Stimulated activated CD8-positive, alpha-beta memory T cell treated with anti-CD3 and anti-CD28 coated beads, Interleukin-15, amount 100 ng/mL, for 48 hours (primary cell): ENCODE measurements at places on chromosomes 2 and 18.

GRCh38 chr2:168185583-168186274 is 61.7 kb downstream of the STK39 start:
- no peak for DNase-seq

DNA sequence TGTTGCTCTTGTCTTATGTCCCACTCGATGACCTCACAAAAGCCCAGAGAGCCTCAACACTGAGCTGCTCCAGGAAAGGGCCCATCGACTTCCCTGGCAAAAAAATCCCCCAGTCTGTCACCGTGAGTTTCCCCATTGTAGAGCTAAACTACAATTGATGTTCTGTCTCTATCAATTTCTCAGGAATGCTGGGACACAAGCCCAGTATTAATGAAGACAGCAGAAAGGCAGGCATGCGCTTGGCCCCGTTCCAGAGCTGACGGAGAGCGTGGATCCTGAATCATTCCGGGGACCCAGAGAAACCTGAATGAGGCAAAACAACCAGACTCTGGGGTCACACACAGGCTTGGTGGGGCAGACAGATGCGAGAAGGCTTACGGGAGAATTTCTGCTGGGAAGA is 146.9 kb downstream of the TTC32 start:
- no peak for DNase-seq

- DNase-seq = no peak
Measured at GRCh38 chr2:100940766-100941645, 61.1 kb upstream of the RPL31 start.

- no peak for DNase-seq
Measured at GRCh38 chr2:204251998-204252376, 293.3 kb upstream of the PARD3B start.

DNA sequence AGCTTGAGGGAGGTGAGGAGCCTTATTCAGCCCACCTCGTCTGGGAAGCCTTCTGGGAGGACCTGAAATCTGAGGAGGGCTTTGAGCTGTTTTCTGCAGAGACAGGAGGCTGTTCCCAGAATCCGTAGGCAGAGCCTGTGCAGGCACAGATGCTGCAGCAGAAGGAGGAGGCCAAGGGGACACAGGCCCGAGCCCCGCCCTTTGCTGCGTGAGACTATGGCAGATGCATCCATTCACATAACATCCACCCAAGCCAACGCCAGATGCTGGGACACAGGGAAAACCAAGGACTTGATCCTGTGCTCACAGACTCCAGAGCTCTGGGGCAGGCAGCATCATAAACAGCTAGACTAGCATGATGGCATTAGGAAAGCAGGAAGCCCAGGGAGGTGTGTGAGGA is 98.2 kb downstream of the KCNF1 start:
- no peak for DNase-seq

GRCh38 chr2:212926940-212927339 is 224.5 kb downstream of the IKZF2 start:
- no peak for DNase-seq

DNA sequence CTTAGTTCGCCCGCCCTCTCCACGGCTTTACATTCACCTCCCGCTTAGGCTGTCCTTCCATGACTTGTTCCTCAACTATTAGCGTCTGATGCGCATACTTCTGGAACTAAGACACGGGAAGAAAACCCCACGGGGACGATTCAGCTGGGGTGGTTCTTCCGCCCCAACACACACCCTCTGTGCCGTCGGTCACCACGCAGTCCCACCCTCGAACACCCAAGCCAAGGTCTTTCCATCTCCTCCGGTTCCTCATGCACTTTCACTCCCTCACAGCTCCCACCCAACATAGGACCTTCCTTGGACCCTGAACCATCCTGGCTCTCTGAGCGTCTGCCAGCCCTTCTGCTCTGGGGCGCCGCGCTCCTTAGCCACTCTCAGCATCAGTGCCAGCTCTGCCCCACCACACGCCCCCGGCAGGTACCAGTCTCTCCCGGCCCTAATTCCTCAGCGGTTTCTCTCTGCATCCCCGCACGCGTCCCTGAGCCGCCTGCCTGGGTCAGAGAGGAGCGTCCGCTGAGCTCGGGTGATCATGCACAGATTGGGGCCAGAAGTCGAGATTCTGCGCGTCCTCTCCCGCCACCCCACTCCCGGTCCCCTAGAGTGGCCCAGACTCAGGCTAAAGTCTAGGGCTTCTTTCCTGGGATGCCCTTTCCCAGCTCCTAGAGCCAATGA is 522 bp upstream of the SRD5A2 start:
- no peak for DNase-seq

DNA sequence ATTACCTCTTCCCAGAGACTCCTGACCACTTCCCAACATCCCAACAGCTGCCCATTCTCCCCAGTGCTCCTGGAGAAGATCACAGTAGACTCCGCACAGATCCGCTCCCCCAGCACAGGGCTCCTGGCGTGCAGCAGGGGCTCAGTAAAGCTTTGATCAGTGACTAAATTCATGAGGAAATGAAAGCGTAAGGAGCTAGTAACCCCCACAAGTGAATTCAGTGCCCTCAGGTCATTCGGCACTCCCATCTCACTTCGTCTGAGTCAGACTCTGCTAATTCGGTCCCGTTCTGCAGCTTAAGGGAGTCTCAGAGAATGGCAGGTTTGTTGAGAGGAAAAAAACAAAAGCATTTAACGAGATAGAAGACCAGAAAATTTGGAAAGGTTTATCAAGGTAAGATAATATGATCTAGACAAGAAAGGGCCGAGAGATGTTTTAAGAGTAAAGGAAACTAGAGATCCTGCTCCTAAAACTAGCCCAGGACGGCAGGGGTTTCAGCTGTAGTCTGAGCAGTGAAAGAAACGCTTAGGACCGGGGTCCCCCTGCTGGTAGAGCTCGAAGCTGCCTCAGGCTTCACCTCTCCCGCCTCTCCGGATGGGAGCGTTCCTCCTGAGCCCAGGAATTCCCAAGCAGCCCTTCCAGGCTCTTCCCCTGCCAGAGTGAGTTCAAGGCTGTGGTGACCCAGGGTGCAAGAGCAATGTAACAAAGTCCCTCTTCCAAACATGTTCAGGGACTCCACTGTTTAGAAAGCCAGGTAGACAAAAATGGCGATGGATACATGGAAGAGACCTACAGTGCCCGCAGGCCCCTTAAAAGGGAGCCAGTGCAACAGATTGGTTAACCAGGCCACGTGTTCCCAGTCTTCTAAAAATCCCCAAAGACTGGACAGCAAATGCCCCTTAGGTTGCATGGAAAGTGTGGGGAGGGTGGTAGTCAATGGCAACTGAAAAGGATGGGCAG is 127.3 kb downstream of the DNER start:
- DNase-seq = no peak

GRCh38 chr18:23077493-23078256 is 57.6 kb upstream of the CABLES1 start:
- DNase-seq = no peak

- no peak for DNase-seq
Measured at GRCh38 chr2:20449501-20450200, 2.8 kb downstream of the RHOB start.

DNA sequence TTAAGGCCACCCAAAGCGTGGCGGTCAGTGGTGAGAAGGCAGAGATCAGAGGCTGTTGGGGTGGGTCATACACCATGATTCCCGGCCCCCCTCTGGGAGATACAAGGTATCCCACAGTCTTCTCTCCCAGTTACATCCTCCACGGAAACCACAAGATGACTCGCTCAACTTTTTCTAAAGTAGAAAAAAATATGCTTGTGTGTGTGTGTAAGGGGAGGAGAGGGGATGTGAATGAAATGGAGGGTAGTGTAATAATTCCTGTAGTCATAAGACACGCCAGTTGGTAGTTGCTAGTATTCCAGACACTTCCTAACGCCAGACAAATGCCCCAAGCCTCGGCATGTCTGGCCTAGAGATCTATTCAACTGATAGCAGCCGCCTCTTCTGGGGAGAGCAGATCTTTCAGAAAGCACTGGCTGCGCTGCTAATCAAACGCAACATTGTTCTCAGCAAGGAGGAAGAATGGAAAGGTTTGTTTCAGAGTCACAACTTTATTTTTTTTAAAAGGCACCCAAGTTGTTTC is 143.5 kb downstream of the TGIF1 start:
- no peak for DNase-seq
